ENCODE measurements at places on chromosomes 4 and X. TPM values are rescaled to one million over a fixed set of nuclear protein-coding genes. Genes with fewer than 3 reads are reported as not detected.

GPR143 gene
- total RNA-seq, result not detected

TKTL2 gene
- total RNA-seq, result not detected

GPR119 gene
- total RNA-seq, result not detected

CENPVL1 gene
- total RNA-seq, result not detected

PDGFRA gene
- 23.4 TPM for total RNA-seq

KLHL8 gene
- total RNA-seq, result 11.2 TPM

PPP1R2C gene
- not detected for total RNA-seq

DCX gene
- 0.19 TPM for total RNA-seq

FAM241A gene
- 6.7 TPM for total RNA-seq

UGT2A2 gene
- not detected for total RNA-seq

CXorf65 gene
- not detected for total RNA-seq

MAGEC3 gene
- total RNA-seq, result not detected

ANOS1 gene
- total RNA-seq, result 4.2 TPM

F11 gene
- 0.35 TPM for total RNA-seq

IQCM gene
- not detected for total RNA-seq

DAPP1 gene
- 0.43 TPM for total RNA-seq

All from cardiac septum (tissue), 1 donor.